ENCODE measurements at places on chromosomes 12 and 14. TPM values are rescaled to one million over a fixed set of nuclear protein-coding genes. Genes with fewer than 3 reads are reported as not detected.

ACTN1 gene
- total RNA-seq = 648 TPM

DBX2 gene
- total RNA-seq = not detected

INHBE gene
- 0.90 TPM for total RNA-seq

KRT85 gene
- total RNA-seq = not detected

CIDEB gene
- total RNA-seq = under 0.01 TPM

- no peaks in the 10 kb centered on the region for H3K36me3 ChIP-seq
- H3K27ac ChIP-seq = no peak overlapping the region
- H3K4me1 ChIP-seq = peaks cover 7% of the 10 kb centered on the region
- DNase-seq = no peak
These were observed 28.5 kb upstream of the ANKRD9 start for GRCh38 chr14:102537981-102538601.

- no peak overlapping the region for H3K4me3 ChIP-seq
- DNase-seq = peak; percentile 87
- no peaks in the 10 kb centered on the region for H3K4me1 ChIP-seq
- H3K27ac ChIP-seq = no peak overlapping the region
- H3K36me3 ChIP-seq = no peaks in the 10 kb centered on the region
These were observed 113.0 kb upstream of the NTF3 start for GRCh38 chr12:5318874-5319273.

GRCh38 chr14:54698501-54698900 is 131.6 kb downstream of the SAMD4A start:
- no peaks in the 10 kb centered on the region for H3K27me3 ChIP-seq
- H3K36me3 ChIP-seq = peaks cover 13% of the 10 kb centered on the region
- no peak overlapping the region for H3K4me3 ChIP-seq
- peaks cover 14% of the 10 kb centered on the region for H3K4me1 ChIP-seq
- no peak for DNase-seq

- H3K27me3 ChIP-seq = no peaks in the 10 kb centered on the region
- DNase-seq = peak; percentile 80
- H3K36me3 ChIP-seq = peaks cover 11% of the 10 kb centered on the region
- H3K4me1 ChIP-seq = peaks cover 3% of the 10 kb centered on the region
These were observed 7.0 kb downstream of the PYGL start for GRCh38 chr14:50937325-50937724.

GRCh38 chr12:56990648-56991318 is 15.6 kb downstream of the ZBTB39 start:
- no peak overlapping the region for H3K27ac ChIP-seq
- no peak for DNase-seq

GRCh38 chr14:74824997-74825396 is 50.9 kb downstream of the PROX2 start:
- peaks cover 2% of the 10 kb centered on the region for H3K4me1 ChIP-seq
- peak; percentile 79 for DNase-seq
- no peak overlapping the region for H3K27ac ChIP-seq
- no peaks in the 10 kb centered on the region for H3K27me3 ChIP-seq
- H3K36me3 ChIP-seq = peaks cover 20% of the 10 kb centered on the region
- H3K4me3 ChIP-seq = no peak overlapping the region

- H3K4me3 ChIP-seq = no peak overlapping the region
- H3K4me1 ChIP-seq = peaks cover 7% of the 10 kb centered on the region
- H3K36me3 ChIP-seq = no peaks in the 10 kb centered on the region
These were observed 4.6 kb downstream of the TTC7B start for GRCh38 chr14:90811641-90812040.

- H3K27me3 ChIP-seq = no peaks in the 10 kb centered on the region
- H3K4me1 ChIP-seq = peaks cover 42% of the 10 kb centered on the region
- H3K27ac ChIP-seq = no peak overlapping the region
- DNase-seq = no peak
- peaks cover 36% of the 10 kb centered on the region for H3K36me3 ChIP-seq
These were observed 5.7 kb downstream of the INF2 start for GRCh38 chr14:104694991-104695659.

- no peak overlapping the region for H3K4me3 ChIP-seq
- no peaks in the 10 kb centered on the region for H3K27me3 ChIP-seq
- H3K27ac ChIP-seq = no peak overlapping the region
- no peak for DNase-seq
These were observed 646.5 kb upstream of the SEL1L start for GRCh38 chr14:82180139-82180538.

DNA sequence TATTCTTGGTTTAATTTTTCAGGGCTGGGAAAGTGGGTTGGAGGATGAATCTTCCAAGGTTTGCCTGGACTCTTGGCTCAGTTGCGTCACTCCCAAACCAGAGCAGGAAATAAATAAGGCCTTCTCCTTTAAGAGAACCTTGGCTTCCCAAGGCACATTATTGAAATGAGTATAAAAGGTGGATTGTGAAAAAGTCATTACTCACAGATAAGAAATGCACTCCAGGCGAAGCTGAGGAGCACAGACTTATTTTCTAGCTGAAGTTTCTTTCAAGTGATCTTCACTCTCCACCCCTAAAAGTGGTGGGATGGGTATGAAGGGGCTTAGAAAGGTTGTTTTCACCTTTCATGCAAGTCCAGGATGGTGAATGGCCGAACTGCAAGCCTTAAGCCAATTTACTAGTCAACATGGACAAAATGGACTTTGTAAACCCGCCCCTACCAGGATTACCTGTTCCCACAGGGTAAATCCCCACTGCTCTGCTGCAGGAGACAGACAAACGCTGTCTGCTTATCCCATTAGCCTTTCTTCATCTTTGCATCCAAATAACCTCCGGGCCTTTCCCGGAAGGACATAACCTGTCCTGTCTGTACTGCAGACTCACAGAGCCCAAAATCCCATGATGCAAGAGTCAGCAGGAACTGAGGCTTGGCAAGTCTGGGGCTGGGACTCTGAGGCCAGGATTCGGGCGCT is 207.6 kb downstream of the BCL11B start:
- H3K4me1 ChIP-seq = no peaks in the 10 kb centered on the region
- H3K4me3 ChIP-seq = no peak overlapping the region
- no peaks in the 10 kb centered on the region for H3K27me3 ChIP-seq
- no peaks in the 10 kb centered on the region for H3K36me3 ChIP-seq

- no peaks in the 10 kb centered on the region for H3K27me3 ChIP-seq
- no peak for DNase-seq
- peaks cover 4% of the 10 kb centered on the region for H3K4me1 ChIP-seq
- no peak overlapping the region for H3K27ac ChIP-seq
These were observed 25.8 kb downstream of the TAOK3 start for GRCh38 chr12:118346895-118347294.

DNA sequence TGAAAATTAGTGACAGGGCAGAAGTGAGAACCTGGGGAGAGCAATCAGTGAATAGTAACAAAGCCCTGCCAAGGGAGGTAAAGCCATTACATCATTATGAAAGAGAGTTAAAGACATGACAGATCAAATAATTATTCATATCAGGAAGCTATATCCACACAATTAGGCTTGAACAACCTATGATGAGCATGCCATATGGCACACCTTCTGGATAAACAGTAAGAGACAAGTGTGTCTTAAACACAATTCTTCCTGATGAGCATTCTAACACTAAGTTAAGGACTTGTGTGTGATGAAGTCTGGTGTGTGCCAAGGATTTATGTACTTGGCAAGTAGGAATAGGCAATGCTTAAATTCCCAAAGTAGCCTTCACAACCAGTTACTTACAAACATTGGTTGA is 76.1 kb downstream of the GALNT4 start:
- H3K36me3 ChIP-seq = no peaks in the 10 kb centered on the region
- H3K27ac ChIP-seq = peak overlapping the region; percentile 92
- H3K4me1 ChIP-seq = peaks cover 13% of the 10 kb centered on the region

DNA sequence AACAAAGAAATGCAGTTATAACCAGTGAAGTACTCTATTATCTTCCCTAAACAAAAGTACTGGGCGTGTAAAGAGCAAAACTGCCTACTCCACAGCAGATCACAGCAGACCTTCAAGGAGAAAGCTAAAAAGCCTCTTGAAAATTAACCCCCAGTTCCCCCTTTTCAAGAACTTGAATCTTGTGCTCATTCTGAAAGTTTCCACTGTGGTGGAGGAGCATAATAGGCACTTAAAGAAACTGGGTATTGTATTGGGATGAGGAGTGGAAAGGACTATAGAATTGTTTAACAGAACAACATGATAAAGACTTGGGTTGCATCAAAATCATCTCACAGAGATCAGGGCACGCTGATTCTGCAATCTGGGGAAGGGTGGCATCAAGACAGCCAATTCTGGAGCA is 51.1 kb downstream of the SLC25A47 start:
- H3K27ac ChIP-seq = peak overlapping the region; percentile 96
- H3K36me3 ChIP-seq = peaks cover 13% of the 10 kb centered on the region
- peak overlapping the region; percentile 60 for H3K4me3 ChIP-seq
- no peak for DNase-seq
- H3K4me1 ChIP-seq = peaks cover 13% of the 10 kb centered on the region

DNA sequence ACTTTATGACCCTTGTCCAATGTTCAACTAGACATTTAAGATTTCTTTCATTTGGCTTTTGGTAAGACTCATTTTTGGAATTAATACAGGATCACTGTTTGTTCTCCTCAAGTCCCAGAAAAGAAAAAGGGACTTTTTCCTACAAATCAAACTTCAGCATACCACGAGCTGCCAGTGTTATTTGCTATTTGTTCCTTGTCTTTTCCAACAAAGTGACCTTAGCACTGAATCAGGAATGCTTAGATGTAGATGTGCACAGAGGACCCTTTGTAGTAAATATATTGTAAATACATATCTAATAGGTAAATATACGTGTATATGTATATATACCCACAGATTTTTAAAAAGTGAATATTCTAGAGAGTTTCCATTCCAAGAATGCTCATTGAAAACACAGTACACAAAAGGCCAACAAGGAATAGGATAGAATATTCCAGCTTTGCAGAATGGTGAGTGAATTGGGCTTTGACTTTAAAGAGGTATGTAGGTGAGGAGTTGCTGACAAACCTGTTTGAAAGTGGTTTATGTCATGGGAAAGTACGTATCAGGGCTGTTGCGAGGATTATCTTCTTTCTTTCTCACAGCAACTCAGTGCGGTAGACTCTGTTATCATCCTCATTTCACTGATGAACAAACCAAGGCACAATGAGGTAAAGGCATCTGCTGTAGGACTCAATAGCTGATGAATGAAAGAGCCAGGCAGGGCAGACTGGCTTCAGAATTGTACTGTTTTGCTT is 65.0 kb downstream of the HMGA2 start:
- DNase-seq = no peak
- no peak overlapping the region for H3K4me3 ChIP-seq
- H3K36me3 ChIP-seq = peaks cover 3% of the 10 kb centered on the region
- H3K4me1 ChIP-seq = peaks cover 22% of the 10 kb centered on the region

GRCh38 chr12:26231470-26231869 is 36.1 kb downstream of the SSPN start:
- H3K27me3 ChIP-seq = no peaks in the 10 kb centered on the region
- H3K4me3 ChIP-seq = no peak overlapping the region
- H3K36me3 ChIP-seq = no peaks in the 10 kb centered on the region

DNA sequence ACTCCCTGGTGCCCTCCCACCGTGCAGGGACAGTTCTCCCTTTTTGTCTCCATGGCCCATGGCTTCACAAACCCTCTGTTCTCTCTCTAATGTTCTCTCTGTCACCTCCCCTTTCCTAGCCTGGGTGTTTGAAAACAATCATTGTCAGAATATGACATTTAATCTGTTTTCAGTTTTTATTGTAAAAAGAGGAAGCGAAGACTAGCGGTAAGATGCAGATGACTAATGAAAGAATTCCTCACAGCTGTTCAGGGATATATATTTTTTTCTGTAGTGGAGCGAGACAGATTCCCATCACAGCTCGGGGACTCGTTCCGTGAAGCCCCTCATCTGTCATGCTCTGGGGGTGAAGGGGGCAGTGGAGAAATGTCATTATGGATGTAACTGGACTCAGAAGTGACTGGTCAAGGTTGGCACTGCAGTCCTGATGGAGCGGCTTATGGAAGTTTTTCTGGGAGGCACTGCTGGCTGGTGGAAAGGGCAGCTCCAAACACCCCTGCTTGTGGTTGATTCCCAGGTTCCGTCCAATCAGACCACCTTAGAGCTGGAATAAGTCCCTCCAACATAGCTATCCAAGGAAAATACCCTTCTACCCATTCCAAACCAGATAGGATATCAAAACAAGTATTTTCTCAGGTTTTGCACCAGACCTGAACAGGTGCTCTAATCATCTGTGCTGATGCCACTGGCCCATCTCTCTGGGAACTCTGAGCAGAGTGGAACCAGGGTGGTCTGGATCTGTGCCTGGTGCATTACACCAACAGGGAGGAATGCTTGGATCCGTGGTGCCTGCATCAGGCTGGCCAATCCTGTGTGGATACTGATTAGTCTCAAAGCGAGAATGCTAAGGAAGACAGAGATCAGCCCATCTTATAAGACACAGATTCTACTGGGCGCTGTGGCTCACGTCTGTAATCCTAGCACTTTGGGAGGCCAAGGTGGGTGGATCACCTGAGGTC is 84.7 kb downstream of the GPATCH2L start:
- H3K4me3 ChIP-seq = no peak overlapping the region
- H3K27ac ChIP-seq = no peak overlapping the region
- H3K36me3 ChIP-seq = no peaks in the 10 kb centered on the region
- peak; percentile 55 for DNase-seq

DNA sequence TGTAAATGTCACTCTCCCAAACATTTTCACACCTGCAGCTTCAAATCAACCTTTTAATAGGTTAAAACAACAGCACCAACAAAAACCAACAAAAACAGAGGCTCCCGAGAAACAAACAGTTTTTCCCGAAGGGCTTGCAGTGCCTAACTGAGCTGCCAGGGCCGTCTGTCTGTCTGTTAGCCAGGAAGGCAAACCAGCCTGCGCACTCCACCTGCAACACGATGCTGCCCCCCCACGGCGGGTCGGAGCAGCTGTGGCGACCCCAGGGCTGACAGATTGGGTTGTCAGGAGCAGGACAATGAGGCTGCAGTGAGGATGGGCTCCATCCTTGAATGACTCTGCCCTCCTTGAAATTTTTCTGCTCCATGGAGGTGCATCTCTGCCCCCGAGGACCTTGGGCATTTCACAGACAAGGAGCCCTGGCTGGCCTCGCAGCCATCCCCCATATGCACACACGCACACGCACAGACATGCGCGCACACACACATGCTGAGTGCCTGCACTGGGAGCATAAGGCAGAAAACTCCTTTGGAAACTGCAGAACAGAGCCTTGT is 2.6 kb downstream of the RTL1 start:
- H3K36me3 ChIP-seq = peaks cover 52% of the 10 kb centered on the region
- no peak overlapping the region for H3K27ac ChIP-seq
- H3K27me3 ChIP-seq = peaks cover 15% of the 10 kb centered on the region
- H3K4me3 ChIP-seq = no peak overlapping the region

GRCh38 chr12:85747941-85748495 is 88.2 kb downstream of the RASSF9 start:
- H3K4me3 ChIP-seq = no peak overlapping the region
- no peaks in the 10 kb centered on the region for H3K4me1 ChIP-seq
- no peak overlapping the region for H3K27ac ChIP-seq
- H3K27me3 ChIP-seq = no peaks in the 10 kb centered on the region
- DNase-seq = no peak
